RCC 7860 (cell line): ENCODE measurements at places on chromosomes 3 and 15.
A peak's percentile ranks its signal among the peaks of the same experiment; 100 is the strongest.

DNA sequence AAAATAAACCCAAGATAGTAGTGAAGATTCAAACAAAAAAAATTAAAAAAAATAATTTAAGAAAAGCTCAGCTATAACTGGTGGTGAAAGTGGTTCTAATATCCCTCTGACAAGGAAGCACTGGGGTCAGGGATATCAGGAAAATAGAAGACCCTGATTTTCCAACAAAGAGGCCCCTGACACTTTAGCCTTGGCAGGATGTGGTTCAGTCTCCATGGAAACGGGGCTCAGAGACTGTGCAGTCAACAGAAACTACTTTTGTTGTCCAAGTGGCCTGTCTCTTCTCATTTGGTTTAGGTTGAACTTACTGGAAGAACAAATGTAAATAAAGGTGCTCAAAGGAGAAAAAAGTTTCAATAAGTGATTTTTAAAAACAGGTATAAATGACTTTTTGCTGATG is 27.2 kb downstream of the INTS14 start:
- DNase-seq, result peak; percentile 47

DNA sequence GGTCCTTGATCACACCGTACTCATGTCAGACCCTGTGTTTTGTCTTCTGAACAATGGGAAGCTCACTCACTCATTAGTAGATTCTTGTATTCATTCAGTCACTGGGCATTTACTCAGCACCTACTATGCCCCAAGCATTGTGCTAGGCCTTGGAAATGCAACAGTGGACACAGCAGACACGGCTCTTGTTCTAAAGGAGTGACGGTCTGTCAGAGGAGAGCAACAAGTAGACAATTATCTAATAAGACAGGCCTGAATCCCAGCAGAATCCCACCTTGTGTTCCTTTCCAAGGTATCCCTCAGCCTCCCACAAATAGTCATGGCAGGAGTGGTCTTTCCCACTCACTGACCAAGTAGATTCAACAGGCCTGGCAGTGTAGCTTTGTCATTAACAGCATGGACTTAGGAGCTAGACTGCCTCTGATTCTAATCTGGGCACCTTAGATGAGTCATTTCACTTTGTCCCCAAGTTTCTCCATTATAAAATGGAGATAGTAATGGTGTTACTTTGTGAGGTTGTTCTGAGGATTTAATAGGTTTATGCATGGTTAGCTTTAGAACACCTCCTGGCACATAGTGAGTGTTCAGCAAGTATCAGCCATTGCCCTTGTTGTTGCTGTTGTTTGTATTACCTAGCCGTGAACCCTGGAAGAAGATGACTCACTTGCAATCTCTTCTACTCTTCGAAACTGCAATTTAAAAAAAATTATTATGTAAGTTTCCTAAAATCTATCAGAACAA is 69.1 kb downstream of the SSUH2 start:
- DNase-seq, result peak; percentile 11

DNA sequence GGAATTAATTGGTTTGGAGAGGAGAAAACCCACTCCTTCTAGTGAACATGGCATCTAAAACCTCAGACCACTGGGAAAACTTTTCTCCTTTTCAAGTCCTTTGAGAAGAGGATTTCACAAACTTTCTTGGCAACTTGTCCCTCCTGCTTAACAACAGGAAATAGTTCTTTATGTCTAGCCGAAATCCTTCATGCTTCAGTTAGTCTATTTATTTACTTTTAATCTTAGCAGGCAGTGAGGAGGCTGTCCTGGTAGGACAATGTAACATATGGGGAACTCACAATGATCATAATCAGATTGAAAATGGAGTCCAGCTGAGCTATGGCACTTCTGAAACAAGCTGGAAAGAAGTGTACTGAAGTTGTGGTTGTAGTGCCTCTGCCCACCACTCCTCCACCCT is 50.6 kb downstream of the KY start:
- no peak for DNase-seq

GRCh38 chr3:159779883-159780282 is 208.8 kb upstream of the IL12A start:
- peak; percentile 18 for DNase-seq

- no peak for DNase-seq
Observed at GRCh38 chr3:150871192-150871591, 34.0 kb downstream of the MINDY4B start.

DNA sequence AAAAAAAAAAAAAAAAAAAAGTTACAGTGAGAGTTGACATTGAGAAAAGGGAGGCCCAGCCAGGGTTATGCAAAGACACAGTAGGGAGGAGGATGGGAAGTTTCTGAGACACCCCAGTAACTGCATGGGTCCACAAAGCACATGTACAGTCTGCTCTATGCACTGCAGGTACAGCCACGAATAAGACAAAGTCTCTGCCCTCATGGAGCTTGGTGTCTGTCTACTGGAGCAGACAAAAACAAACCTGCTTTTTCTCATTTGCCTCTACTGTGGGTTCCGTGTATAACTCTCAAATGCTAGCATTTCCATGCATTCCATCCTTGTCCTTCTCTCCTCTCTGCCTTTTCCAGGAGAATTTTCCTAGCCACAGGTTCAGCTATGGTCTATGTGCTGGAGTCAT is 107.4 kb downstream of the UBE3A start:
- DNase-seq, result no peak
